Esophagus squamous epithelium (tissue), 5 donors: ENCODE measurements at places on chromosomes 3 and 15. TPM values are rescaled to one million over a fixed set of nuclear protein-coding genes. Genes with fewer than 3 reads are reported as not detected.

DNA sequence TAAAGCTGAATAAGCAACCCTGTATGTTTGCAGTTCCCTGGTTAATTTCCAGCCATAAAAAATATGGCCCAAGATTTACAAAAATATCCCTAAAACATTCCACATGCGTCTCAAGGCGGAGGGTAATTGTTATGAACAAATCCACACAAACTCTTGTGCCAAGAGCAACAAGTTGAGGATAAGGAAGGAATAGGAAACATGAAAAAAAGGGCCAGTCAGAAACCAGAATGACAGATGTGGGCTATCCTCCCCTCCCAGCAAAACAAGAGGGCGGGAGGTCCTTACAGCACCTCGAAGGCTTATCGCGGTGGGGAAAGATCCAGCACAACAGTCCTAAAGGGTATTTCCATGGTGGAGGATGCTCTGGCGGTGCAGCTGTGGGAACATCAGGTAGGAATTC lies 155.6 kb upstream of the HES1 start:
- DNase-seq = no peak

DNA sequence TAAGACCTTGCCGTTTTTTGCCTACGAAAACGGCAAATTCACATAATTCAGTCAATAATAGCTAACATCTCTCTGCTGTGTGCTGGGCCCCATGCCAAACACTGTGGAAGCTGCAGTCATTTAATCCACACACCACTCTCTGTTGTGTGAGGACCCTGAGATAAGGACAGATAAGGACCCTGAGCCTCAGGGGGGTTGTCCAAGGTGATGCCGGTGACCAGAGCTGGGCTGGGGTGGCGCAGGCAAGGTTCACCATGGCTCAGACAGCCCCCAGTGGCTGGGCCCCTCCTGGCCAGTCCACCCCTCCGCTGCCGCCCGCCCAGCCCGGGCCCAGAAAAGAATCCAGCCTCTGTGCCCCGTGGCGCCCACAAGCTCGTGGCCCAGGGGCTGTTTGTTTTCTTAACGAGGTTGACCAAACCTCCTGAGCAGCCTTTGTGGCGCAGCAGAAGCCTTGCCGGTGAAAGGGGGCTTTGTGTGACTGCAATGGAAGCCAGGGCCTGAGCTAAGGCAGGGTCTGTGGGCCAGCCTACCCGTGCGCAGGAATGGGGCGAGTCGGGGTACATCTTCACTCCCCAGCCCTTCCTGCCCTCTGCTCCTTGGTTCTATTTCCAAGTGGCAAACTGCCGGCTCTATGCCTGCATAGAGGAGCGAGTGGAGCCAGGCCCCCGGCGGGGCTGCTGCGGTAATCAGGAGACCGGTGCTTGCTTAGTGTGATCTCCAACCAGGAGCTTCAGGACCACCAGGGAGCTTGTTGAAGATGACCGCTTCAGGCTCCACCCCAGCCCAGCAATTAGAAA lies 4.4 kb upstream of the SNX22 start:
- no peak for DNase-seq

GRCh38 chr3:70281663-70282062 lies 30.8 kb downstream of the MDFIC2 start:
- DNase-seq = no peak

DNA sequence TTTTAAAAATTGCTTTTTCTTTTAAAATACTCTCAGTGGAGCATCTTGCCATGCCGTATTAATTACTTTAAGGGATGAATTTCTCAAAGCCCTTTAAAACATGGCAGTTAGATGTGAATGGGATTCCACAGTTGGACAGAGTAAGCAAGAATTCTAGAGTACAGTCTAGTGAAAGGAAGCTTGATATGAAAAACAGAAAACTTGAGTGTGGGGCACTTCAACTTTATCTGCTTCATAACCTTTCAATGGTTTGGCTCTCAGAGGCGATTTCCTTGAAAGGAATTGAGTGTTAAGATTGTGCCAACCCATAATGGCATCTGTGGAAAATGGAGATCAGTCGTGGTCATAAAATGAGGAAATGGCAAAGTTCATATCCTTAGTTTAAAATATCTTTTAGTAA lies 127.7 kb upstream of the SAMMSON start:
- DNase-seq = no peak

GRCh38 chr3:112136959-112137693 lies 4.1 kb upstream of the GCSAM start:
- DNase-seq = no peak

DNA sequence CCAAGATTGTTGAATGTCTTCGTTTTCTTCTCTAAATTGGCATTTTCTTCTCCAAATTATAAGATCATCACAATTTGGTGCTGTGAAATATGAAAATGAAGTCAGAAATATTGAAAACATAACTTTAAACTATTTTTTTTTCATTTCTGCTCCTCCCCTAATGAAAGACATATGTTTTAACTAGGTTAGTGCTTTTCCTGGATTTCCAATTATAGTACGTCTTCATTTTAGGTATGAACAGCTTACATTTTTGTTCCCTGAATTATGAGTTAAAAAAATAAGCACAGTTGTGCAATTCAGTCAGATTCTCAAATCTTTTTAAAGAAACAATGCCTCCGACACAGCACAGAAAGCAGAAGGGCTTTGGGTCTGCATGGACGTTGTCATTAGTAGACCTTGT lies 83.5 kb upstream of the CFAP20DC start:
- no peak for DNase-seq

DNA sequence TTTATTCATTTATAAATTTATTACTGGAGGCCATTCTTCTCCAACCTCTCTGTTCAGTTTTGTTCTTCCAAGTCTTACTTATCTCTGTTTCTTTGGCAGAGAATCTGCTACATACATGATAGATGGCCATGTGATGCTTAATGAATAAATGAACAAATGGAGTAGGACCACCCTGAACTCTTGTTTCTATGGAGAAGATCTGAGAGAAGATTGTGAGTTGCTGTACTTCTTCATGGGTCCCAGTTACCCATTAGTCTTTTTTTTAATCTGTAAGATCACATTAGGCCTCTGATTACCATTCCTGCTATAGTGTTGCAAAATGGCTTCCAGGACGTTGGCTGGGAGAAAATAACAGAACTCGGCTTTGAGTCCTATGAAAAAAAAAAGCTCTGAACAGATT lies 191.9 kb upstream of the SYNPR start:
- no peak for DNase-seq

DNA sequence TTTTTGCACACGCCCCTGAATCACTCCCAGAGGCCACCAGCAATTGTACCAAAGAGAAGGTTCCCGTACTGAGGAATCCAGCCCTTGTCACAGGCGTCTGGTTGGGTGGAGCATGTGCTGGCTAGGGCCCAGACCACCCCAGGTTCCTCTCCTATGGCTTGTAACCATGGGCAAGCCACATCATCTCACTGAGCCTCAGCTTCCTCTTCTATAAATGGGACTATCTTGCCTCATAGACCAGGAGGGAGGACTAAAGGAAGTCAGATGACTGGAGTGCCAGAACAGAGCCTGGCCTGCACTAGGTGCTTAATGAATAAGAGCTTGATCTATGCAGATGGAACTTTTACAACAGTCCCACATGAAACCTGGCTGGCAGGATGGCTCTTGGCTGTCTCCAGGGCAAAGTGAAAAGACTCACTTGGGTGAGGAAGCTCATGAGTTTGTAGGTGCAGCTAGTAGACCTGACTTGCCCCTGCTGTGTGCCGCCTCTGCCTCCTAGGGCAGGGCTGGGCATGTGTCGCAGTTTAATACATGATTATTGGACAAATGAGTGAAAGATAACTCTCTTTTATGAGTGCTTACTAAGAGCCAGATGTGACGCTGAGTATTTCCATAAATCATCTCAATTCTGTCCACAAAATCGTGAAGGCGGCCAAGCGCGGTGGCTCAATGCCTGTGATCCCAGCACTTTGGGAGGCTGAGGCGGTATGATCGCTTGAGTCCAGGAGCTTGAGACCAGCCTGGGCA lies 29.3 kb downstream of the CTSH start:
- DNase-seq = no peak

DNA sequence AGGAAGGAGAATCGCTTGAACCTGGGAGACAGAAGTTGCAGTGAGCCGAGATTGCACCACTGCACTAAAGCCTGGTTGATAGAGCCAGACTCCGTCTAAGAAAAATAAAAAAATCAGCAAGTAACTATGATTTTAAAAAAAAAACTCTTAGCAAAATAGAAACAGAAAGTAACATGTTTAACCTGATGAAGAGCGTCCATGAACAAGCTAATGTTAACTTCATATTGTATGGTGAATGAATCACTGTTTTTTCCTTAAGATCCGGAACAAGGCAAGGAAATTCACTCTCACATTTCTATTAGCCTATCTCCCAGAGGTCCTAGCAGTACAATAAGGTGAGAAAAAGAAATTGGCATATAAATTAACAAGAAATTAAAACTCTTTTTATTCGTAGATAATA lies 69.0 kb downstream of the RFX7 start:
- no peak for DNase-seq

DNA sequence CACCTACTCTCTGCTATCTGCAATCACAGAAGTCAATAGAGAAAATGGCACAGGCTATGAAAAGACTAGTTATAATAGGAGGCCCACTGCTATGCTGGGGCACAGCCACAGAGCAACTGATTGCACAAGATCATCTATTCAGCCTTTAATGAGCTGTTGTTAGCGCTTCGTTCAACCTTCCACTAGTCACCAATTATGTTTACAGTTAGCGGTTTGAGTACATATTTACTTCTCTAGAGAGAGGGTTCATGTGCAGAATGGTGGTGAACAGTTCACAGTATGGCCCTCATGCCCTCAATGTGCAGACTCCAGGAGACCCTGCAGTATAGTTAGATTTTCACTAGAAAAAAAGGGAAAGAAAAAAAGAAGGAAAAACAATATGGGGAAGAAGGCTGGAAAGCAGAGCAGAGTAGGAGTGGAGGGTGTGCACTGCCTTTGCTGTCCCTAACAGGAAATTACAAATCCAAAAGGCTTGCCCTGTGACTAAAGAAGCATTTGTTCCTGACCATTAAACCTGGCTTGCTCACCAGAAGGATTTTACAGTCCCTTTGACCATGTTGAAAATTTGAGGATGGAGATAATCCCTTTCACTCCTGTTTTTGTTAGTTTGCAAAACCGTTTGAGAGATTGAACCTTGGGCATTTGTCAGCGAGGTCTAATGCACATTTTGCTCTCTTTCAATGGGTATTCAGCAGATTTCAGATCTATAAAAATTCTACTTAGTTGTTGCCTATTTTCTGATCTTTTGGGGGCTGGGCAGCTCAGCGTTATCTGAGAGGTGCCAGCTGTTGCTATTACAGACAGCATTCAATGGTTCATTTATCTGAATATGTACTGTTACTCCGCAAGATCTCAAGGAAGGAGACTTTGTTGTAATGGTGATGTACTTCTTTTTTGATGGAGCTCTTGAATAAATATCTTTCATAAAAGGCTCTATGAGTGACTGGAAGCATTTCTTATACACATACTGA lies 296.1 kb downstream of the LSAMP start:
- DNase-seq = no peak

GRCh38 chr3:159150180-159150579 lies 348.3 kb downstream of the MFSD1 start:
- no peak for DNase-seq

DNA sequence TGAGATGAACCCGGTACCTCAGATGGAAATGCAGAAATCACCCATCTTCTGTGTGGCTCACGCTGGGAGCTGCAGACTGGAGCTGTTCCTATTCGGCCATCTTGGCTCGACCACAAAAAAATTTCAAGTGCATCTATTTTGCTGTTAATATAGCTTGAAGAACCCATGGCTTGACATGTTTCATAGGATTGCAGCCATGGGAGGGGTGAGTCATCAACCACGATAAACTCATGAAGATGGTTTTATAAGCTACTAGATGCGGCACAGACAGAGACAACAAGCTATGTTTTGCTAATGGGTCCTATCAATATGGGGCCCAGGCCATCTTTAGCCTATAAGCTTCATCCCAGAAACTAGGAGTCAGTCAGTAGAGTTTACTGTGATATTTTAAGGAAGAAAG lies 100.4 kb upstream of the PHLDB2 start:
- DNase-seq = no peak

GRCh38 chr3:165854696-165855095 lies 17.5 kb upstream of the BCHE start:
- no peak for DNase-seq

DNA sequence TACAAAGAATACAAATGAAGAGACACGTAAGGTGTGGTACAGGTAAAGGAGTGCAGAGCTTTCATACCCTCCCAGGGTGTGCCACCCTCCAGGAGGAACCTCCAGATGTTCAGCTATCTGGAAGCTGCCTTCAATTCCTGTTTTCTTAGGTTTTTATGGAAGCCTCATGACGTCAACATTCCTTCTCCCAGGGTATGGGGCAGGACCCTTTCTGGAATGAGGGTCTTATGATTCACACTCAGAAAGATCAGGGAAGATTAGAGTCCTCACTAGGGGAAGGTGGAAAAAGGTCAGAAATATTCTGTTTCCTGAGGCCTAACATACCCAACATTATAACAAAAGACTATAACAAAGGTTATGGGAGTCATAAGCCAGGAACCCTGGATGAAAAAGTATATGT lies 99.8 kb upstream of the PLCL2 start:
- no peak for DNase-seq

- DNase-seq = no peak
Observed at GRCh38 chr15:52148403-52148802, 35.8 kb upstream of the BCL2L10 start.

GRCh38 chr3:196274585-196274984 lies 12.9 kb downstream of the PCYT1A start:
- no peak for DNase-seq

- no peak for DNase-seq
Observed at GRCh38 chr15:89707577-89707976, 17.0 kb downstream of the WDR93 start.

DNA sequence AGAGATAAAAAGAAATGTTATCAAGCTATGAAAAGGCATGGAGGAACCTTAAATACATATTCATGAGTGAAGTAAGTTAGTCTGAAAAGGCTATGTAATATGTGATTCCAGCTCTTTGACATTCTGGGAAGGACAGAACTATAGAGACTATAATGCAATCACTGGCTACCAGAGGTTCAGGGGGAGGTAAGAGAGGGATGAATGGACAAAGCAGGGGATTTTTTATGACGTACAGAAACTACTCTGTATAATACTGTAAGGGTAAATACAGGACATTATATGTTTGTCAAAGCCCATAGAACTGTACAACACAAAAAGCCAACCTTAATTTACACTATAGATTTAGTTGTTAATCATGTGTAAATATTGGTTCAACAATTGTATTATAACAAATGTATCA lies 46.1 kb downstream of the MCTP2 start:
- no peak for DNase-seq

DNA sequence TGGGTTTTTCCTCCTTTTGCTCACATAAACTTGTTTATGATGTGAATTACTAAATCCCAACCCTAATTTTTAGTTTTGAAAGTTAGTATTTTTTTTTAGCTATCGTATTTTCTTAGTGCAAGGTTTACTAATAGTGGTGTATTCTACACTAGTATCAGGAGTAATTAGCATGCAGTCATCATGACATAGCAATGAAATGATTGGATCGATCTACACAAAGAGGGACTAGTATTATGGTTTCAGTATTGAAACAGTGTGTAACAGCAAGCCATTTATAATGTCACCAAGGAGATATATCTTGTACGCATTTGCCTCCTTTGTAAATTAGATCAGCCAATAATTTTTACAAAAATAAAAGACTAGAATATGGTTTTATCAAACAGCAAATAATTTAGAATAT lies 38.7 kb downstream of the RNF111 start:
- DNase-seq = no peak

GRCh38 chr15:50531766-50532165 lies 14.7 kb downstream of the USP50 start:
- DNase-seq = no peak

Gene SPSB4
- total RNA-seq = not detected

Gene TP63
- 131 TPM for total RNA-seq

Gene NIT2
- 37.2 TPM for total RNA-seq

Gene LRTM1
- not detected for total RNA-seq

Gene SLC6A20
- total RNA-seq = not detected

Gene GOLGA6B
- not detected for total RNA-seq

Gene PCSK6
- total RNA-seq = 5.1 TPM
